ENCODE measurements at places on chromosomes 6 and 20.
A peak's percentile ranks its signal among the peaks of the same experiment; 100 is the strongest.

DNA sequence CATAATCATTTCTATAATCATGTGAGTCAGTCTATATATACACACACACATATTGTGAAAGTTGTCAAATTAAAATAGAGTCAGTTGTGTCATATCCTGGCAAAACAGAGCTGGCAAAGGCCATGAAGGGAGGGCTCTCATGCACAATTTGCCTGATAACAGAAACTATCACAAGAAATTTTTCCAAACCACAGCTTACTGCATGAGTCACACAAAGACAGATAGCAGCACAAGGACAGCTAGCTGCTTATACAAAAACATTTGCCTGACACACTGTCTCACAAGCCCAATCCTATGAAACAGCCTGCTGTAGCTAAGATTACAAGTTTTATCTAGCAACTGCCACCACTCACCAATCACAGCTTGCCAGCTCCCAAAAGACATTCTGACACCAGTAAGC lies 848.5 kb upstream of the MAN1A1 start:
- DNase-seq: no peak

DNA sequence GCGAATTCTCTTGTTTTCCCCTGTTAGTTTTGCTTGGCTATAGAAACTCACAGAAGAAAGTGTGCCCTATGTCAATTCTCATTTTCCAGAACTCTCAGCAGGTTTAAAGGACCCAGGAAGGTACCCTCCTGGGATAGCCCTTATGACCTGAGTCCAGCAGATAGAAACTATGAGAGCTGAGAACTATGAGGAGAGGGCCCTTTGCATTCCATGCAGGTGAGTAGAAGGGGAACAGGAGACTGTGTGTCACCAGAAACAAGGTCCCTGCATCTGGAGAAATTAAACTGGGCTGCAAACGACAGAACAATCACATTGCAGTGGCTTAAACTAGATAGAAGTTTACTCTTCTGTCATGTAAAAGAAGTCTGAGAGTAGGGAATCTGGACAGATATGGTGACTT lies 35.7 kb upstream of the SCUBE3 start:
- DNase-seq: no peak

GRCh38 chr6:69868961-69869360 lies 2.6 kb downstream of the COL19A1 start:
- DNase-seq: no peak

GRCh38 chr6:101021504-101021903 lies 140.4 kb upstream of the ASCC3 start:
- DNase-seq: no peak

GRCh38 chr6:13288969-13289391 lies 39.4 kb downstream of the TBC1D7 start:
- DNase-seq: no peak

DNA sequence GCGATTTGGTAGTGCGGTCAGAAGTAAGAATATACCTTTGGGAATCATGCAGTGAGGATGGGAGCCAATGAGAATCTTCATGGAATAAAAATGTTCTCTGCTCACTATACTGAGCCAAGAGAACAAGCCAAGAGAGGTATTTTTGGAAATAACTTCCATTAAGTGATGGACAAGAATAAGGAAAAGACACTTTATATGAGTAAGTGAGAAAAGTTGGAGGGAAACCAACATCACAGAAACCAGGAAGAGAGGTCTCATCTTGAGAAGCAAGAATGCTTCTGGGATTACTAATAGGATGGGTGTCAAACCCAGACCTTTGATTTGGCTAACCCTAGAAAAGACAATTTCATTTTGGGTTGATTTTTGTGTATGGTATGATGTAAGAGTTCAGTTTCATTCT lies 181.2 kb upstream of the JAG1 start:
- DNase-seq: no peak

- DNase-seq: no peak
Measured at GRCh38 chr6:132736239-132736638, 21.5 kb downstream of the VNN2 start.

GRCh38 chr6:104218116-104218515 lies 641.6 kb downstream of the HACE1 start:
- no peak for DNase-seq

- peak; percentile 22 for DNase-seq
Measured at GRCh38 chr6:89368107-89368506, 15.6 kb upstream of the UBE2J1 start.

DNA sequence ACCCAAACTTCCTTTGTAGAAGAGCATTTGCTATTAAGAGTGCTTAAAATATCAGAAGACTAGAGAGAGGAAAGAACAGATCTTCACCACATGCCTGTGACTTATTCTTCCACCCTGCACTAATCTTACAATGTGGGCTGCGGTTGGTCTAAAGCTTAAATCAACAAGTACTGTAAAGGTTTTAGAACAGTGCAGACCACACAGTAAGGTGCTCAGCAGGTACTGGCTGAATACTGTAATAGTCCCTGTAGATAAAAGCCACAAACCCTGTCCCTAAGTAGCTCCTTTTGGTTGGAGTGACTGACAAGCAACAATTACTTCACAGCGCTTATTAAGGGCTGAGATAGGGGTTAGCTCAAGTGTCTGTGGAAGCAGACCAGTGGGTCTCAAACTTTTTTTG lies 972 bp upstream of the PHF3 start:
- no peak for DNase-seq

GRCh38 chr20:57267158-57267821 lies 849 bp upstream of the BMP7 start:
- DNase-seq: no peak

GRCh38 chr6:33144373-33144772 lies 47.9 kb downstream of the COL11A2 start:
- DNase-seq: no peak

DNA sequence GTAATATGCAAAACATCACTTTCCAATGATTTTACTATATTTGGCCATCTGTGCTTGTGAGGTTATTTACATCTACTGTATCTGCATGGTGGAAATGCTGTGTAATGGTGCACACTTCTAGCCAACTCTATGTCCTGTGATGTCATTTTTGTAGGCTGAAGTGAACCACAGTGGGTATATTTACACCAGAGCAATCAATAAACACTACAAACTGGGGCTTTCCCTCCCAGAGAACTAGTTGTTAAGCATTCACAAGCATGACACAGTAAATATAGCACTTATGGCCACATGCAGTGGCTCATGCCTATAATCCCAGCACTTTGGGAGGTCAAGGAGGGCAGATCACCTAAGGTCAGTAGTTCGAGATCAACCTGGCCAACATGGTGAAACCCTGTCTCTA lies 4.9 kb downstream of the SLC22A2 start:
- no peak for DNase-seq

DNA sequence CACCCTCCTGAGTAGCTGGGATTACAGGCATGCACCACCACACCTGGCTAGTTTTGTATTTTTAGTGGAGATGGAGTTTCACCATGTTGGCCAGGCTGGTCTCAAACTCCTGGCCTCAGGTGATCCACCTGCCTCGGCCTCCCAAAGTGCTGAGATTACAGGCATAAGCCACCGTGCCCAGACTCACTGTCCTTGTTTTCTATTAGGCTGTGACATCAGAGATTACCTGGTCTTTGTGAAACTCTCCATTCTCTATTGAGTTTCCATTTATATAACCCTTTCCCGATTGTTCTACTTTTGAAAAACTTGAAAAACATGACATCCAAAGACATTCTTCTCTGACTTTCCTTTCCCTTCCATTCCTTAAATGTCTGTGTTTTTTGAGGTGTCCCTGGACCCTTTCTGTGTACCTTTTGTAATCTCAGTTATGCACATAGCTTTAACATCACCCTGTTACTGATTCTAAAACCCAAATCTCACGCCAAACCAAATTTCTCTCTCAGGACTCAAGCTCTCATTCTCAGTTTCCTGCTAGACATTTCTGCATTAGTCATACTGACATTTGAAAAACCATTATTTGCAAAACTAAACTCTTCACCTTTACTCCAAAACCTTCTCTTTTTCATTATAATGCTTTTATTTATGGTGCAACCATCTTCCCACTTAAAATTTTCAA lies 137.0 kb downstream of the KHDC1L start:
- DNase-seq: no peak

- DNase-seq: no peak
Measured at GRCh38 chr6:107083921-107084320, 31.4 kb downstream of the BEND3 start.

- DNase-seq: no peak
Measured at GRCh38 chr20:16001286-16001685, 572.0 kb downstream of the KIF16B start.

DNA sequence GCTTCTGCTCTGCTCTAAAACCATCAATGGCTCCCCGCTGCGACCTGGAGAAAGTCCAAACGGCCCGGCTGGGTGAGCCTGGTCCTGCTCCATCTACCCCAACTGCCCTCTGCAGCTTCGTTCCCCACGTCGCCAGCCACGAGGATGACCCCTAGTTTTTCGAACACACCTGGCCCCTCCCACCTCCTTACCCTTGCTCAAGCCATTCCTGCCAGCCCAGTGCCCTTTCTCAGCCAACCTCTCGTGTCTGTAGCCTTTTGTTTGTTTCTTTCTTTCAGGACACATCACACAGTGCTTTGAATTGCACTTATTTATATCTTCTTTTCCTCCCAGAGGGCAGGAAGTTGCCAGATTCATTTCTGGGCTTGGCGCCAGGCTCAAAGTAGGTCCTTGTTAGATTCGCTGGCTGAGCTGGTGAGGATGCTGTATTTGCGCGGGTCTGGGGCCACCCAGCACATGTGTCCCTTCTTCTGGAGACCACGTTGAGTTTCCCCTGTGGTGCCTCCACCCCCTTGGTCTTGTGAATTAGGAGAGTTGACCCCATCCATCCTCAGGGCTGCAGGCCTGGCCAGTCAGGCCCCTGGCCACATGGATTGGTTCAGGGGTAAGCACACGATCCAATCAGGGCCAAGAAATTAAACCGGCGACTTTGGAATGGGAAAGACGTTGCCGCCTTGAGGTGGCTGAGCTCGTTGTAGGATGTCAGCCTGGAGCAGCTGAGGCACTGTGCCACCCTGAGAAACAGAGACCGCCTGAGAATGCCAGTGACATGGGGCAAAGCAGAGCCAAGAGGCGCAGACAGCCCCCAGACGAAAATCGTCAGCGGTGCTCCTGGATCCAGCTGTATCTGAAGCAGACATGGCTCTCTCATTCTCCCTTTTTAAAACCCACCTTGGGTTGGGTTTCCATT lies 156.0 kb downstream of the CEBPB start:
- DNase-seq: peak; percentile 60

GRCh38 chr6:137933696-137934095 lies 66.6 kb downstream of the TNFAIP3 start:
- no peak for DNase-seq

GRCh38 chr6:47318236-47318989 lies 8.7 kb upstream of the TNFRSF21 start:
- no peak for DNase-seq

- no peak for DNase-seq
Measured at GRCh38 chr6:71292001-71292400, 3.4 kb downstream of the OGFRL1 start.

GRCh38 chr20:44288252-44288651 lies 22.8 kb downstream of the FITM2 start:
- no peak for DNase-seq

- no peak for DNase-seq
Measured at GRCh38 chr6:159311618-159312017, 142.4 kb downstream of the FNDC1 start.

- DNase-seq: no peak
Measured at GRCh38 chr20:45950330-45950646, 15.8 kb downstream of the PCIF1 start.

GRCh38 chr20:63177134-63177784 lies 38.7 kb downstream of the YTHDF1 start:
- no peak for DNase-seq

GRCh38 chr20:46388201-46388836 lies 18.1 kb downstream of the ELMO2 start:
- no peak for DNase-seq

GRCh38 chr20:25407311-25408169 lies at the start of gene GINS1:
GINS1 (plus strand) TSS chr20:25407673; CDS start chr20:25407821, 148 bp downstream.
- peak; percentile 68 for DNase-seq

- no peak for DNase-seq
Measured at GRCh38 chr6:91482498-91482897, 895.6 kb upstream of the MAP3K7 start.

DNA sequence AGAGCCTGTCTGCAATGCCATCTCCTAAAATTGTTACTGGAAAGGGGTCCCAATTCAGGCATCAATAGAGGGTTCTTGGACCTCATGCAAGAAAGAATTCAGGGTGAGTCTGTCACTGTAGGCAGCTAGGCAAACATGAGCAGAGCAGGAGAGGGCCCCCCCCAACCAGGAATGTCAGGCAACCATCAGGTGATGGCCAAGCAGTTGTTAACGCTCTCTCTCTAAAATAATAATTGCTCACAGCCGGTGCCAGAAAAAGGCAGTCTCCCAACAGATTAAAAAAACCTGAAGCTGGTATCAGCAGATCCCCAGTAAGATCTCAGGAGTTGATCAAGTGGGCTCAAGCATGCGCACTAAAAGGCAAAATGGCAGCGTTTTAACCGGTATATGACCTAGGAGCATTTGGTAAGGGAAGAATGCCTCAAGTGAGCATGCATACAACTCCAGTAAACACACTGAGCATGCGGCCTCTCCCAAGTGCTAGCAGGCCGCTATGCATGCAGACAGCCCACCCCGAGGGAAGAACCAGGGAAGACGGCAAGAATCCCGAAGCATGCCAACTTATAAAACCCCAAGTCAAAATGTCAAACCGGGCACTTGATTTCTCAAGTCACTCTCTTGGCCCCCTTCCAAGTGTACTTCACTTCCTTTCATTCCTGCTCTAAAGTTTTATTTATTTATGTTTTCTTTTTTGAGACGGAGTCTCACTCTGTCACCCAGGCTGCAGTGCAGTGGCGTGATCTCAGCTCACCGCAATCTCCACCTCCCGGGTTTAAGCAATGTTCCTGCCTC lies 44.0 kb upstream of the RNGTT start:
- DNase-seq: no peak

DNA sequence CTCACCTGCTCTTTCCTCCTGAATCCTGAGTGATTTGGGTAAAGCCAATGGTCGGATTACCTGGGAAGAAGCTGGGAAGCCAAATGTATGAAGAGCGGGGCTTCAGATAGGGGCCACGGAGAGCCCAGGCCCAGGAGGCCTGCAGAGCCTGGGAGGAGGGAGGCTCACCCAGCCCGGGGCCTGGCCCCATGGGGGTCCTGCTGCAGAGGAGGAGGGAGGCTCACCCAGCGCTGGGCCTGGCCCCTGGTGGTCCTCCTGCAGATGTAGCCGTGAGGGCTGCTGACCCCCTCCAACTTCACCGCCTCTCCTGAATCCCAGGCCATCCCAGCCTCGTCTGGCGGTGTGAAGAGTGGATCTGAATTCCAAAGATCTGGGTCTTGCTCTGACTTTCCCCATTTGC lies 368.4 kb downstream of the THBS2 start:
- no peak for DNase-seq

DNA sequence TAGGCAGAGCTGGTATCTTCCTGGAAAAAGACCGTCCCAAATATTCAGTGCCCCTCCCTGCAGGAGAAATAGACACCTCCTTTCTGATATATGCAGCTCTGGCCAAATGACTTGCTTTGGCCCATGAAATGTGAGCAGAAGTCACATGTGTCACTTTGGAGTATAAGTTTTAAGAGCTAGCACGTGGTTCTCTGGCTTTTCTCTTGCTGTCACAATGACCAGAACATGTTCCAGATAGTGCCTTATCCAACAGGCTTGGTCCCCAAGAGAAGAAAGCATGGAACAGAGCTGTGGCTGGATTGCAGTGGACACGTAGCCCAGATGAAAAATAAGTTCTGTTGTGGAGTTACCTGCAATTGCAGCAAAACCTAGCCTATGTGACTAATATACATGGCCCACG lies 40.4 kb downstream of the UNC5CL start:
- no peak for DNase-seq

GRCh38 chr6:155411154-155412052 lies 44.2 kb downstream of the NOX3 start:
- DNase-seq: no peak
